ENCODE measurements at places on chromosomes 1 and 21.

DNA sequence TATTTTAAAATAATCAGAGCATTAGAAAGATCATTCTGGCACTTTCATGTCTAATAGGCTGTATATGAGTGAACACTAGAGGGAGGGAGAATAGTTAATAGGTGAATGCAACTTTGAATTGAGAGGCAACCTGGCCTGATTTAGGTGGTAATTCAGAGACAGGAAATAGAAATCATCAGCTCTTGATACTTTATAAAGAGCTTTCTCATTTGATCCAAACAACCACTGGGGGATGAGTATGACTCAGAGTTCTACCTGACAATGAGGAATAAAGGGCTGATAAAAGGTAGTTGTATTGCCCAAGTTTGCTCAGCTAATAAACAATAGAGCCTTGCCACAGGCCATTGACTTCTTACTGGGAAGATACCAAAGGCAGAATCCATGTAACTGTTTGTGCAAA, 5.2 kb upstream of the FAM89A start:
- no peak for DNase-seq

DNA sequence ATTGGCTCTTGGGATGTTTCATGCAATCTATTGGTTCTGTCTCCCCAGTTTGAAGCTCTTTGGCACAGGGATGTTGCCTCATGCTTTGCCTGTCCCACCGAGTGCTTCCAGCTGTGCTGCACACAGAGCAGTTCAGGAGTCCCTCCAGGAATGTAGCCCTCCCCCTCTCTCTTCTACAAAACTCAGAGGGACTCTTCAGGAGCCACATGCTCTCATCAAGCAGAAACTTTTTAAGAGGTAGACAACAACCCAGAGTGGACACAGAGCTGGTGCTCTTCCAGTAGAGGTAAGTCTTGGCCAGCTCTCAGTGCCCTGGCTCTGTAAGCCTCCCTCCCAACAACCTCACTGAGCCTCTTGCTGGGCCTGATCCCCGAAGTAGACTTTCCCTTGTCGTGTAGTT, 11.6 kb upstream of the ZNF697 start:
- DNase-seq: no peak

GRCh38 chr1:177800400-177801088, 169.3 kb downstream of the SEC16B start:
- DNase-seq: no peak

DNA sequence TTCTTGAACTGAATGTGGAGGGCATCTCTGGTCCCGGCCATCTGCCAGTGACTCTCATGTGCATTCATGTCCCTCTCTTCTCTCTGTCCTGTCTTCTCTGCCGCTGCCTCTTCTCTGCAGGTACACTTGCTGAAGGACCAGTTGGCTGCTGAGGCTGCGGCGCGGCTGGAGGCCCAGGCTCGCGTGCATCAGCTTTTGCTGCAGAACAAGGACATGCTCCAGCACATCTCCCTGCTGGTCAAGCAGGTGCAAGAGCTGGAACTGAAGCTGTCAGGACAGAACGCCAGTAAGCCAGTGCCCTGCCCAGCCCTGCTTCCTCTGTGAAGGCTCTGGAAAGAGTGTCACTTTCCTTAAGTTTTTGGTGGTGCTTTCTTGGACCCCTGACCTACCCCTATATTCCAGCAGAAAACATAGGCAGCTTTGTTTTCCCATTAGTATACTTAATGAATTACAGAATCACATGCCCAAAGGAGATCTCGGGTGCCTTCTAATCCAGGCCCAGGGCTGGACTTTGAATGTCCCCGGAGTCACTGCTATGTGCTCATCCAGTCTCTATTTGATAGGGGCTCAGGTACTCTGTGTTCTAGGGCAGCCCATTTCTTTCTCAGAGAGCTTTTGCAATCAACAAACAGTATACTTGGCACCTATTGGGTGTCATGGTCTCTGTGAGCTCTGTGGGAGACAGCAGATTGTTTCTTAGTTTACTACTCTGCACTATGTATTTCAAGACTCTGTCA, 11.2 kb downstream of the SPATA46 start:
- no peak for DNase-seq

Measured in activated CD4-positive, CD25-positive, alpha-beta regulatory T cell (primary cell).